Suppressor macrophage treated with lipopolysaccharide for 4 hours (primary cell): ENCODE measurements at places on chromosomes 6 and 20.

GRCh38 chr20:57991211-57991881 is 237.1 kb downstream of the ANKRD60 start:
- peak; percentile 29 for DNase-seq

DNA sequence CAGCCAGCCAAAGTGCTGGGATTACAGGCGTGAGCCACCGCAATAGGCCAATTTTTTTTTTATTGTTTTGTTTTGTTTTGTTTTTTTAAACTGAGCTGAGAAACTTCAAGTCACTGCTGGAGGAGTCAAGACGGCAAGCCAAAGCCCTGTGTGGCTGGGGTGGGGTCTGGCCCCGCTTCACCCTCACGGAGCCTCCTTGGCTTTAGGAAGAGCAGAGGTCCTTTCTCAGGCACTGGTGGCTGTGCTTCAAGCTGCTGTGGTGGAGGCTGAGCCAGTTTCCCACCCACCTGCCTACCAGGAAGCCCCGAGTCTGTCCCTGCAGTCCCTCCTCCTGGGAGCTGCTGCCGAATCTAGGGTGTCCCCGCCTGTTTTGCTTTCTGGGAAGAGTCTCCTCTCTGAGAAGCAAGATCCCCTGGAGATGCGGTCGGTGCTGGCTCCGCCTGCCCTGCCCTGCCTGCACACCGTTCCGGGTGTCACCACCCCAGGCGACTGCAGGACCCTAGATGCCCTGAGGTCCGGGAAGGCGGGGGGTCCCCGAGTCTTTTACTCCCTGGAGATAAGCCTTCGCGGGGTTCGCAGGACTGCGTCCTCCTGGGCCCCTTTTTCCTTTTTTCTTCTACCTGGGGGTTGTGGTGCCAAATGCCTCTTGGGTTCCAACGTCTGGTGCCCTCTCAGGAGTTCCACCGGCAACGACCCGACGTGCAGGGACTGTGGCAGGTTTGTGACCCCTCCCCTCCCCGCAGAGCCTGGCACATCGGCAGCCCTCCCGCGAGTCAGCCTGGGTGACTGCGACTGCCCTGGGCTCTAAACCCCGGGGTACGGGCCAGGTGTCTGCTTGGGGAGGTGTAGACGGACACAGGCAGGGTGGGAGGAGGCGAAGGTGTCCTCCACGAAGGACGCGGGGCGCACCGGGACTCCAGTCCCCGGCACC is 100.7 kb downstream of the TAF4 start:
- DNase-seq: no peak

DNA sequence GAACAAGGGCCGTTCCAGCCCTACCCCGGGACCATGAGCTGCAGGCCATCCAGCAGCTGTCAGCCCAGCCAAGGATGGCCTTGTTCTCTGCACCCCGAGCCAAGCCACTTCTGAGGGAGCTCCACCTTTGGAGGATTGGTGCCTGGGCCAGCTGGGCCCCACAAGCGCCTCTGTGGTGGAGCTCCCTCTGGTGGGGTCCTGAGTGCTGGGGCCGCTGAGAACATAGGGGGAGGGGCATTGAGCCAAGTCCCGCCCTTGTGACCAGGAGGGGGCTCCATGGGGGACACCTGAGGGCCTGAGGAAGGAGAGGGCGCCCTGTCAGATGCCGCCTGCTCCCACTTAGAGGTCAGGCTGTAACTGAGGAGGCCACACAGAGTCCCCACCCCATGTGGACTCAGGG is 43.2 kb downstream of the YTHDF1 start:
- DNase-seq: no peak

- no peak for DNase-seq
Observed at GRCh38 chr6:71621918-71622519, 264.3 kb upstream of the RIMS1 start.

DNA sequence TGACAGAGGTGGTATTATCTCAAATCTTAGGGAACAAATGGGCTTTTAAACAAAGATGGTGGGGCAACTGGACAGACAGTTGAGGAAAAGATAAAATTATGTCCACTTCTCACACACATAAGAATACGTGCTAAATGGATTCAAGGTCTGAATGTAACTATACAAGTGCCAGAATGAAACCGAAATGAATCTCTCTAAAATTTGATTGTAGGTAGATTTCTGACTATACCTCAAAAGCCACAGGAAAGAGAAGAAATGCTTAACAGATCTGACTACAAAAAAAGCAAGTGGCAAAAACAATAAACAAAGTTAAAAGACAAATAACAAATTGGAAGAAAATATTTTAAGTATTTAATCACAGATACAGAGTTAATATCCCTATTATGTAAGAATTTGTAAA is 182.7 kb upstream of the OLIG3 start:
- no peak for DNase-seq

GRCh38 chr6:1365686-1366085 is 23.7 kb upstream of the FOXF2 start:
- no peak for DNase-seq

DNA sequence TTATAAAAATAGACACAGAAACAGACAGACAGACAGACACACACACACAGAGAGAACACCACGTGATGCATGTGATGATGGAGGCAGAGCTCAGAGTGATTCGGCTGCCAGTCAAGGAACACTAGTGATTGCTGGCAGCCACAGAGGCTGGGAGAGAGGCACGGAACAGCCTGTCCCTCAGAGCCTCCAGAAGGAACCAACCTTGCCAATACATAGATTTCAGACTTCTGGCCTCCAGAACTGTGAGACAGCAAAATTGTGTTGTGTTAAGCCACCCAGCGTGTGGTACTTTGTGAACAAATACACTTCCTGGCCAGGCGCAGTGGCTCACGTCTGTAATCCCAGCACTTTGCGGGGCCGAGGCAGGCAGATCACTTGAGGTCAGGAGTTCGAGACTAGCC is 9.5 kb upstream of the PARD6B start:
- no peak for DNase-seq

DNA sequence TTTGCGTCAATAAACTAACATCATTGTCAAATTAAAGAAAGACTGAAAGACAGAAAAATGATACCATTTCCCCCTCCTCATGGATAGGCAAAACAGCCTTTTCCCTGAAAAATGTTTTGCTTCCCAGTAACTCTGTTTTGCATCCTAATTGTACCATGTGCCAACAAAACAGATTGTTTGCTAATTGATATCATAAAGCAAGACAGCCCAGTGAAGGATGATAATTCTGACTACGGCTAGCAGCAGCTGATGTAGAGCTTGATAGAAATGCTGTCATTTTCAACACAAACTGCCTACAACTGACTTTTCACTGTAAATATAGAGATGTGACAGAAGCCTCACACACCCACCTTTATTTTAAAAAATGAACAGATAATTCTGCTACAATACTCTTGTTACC is 1061.6 kb downstream of the HACE1 start:
- no peak for DNase-seq

- peak; percentile 34 for DNase-seq
Observed at GRCh38 chr6:125099211-125100073, 54.1 kb upstream of the TPD52L1 start.

DNA sequence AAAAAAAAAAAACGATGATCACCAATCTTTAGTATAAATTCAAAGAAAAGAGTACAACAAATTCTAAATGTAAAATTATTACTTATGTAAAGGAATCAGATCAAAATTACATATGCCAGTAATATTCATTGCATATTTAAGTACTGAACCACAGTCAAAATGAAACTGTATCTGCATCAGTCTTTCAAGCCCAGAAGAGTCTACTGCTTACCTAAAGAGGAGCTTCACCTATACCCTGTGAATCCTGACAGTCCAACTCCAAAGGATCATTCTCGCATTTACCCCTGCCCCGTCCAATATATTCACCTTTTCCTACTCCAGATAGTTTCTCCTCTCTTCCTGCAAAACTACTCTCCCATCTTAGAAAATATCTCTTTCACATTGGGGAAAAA is 9.2 kb downstream of the ATG5 start:
- DNase-seq: no peak

DNA sequence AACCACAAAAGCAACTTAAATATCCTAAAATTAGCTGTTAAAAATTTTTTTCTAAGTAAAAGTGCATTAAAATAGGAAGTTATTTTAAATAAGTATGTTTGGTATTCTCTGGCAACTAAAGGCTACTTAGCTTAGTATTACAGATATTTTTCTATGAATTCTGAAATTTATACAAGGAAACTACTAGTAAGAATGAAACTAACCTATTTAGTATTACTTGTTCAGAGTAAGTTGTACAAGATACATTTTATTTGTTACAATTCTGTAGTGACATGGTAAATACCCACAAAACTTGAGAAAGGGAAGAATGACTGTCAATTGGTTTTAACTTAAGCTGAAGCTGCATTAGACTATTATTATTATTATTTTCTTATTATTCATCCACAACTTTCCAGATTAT is 6.5 kb downstream of the PHIP start:
- DNase-seq: no peak

DNA sequence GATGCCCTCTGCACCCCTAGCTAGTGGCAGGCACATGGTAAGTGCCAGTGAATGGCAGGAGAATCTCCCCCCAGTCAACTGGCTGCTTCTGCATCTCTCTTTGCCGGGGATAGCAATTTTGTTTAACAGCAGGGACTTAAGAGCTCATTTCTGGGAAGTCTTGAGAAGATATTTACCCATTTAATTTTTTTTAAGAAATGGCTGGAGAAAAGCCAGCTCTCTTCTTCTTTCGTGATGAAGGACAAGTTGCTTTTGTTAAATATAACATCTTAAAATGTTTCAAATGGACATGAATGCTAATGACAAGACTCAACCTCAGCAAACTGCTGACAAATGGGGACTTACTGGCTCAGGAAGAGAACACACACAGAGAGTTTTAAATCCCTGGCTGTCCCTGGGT is 55.0 kb upstream of the IYD start:
- no peak for DNase-seq

GRCh38 chr6:2805031-2805430 is 36.6 kb downstream of the SERPINB1 start:
- no peak for DNase-seq

DNA sequence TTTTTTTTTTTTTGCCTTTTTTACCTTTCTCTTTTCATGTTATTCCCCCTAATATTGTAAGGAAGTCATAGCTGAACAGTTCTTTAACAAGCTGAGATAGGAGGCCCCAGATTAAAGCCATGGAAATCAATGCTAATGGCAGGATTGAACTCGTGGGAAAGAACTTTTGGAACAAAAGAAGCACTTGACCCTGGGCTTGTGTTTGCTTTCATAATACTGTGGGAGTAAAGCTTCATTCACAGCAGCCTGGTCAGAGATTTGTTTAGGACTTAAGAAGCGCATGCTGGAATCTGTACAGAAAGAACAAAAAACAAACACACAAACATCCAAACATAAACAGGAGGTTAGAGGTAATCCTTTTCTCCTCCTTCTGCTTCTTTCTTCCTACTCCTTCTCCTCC is 5.1 kb downstream of the HEY2 start:
- DNase-seq: no peak

- no peak for DNase-seq
Observed at GRCh38 chr20:24765316-24766142, 183.5 kb upstream of the CST7 start.

DNA sequence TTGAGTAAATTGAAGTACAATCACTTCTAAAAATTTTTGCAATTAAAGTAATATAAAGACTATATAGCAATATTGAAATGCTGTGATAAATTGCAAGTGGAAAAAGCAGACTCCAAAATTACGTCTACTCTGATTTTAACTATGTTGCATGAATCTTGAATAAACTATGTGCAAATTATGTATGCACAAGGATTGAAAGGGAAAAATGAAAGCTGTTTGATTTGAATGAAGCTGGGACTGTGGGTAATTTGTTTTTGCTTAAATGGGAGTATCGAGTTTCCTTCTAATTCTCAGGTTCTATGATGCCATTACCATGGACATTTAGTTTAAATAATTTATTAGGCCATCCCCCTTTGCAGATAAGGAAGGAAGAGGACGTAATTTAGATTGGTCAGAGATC is 198.7 kb upstream of the MYLIP start:
- DNase-seq: no peak

DNA sequence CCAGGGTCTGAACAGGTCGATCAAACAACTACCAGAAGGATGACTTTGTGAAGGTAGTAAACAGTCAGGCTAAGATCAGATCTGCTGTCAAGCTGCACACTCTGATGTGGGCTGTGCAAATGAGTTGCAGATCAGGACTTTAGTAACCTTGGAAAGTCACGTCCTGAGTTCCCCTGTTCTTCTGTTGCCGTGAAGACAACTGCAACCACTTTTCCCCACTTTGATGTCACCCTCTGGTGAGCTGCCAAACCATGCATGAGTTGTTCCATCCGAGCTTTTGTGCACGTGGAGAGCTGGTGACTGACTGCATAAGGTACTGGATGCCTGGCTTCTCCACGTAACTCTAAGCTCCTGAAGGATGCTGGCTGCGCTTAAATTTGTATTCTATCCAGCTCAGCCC is 111.0 kb downstream of the CD83 start:
- peak; percentile 28 for DNase-seq

GRCh38 chr6:20623761-20624160 is 89.5 kb downstream of the CDKAL1 start:
- DNase-seq: no peak

GRCh38 chr6:45493761-45494160 is 116.0 kb upstream of the SUPT3H start:
- DNase-seq: no peak

DNA sequence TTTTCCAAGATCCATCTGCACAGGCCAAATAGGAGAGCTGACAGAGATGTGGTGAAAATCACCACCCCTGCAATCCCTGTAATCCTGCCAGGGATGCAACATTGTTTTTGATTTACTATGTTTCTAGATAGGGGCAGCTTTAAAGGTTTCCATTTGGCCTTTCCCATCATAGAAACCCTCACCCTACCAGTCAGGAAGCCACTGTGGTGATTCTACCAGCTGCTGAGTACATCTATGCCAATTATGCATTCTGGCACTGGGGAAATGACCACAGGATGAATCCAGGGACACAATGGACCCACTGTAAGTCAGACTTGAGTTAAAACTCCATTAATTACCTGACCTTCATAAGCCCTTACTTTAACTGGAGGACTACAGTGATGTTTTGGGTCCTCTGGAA is 130.4 kb downstream of the TNFRSF21 start:
- DNase-seq: no peak

- no peak for DNase-seq
Observed at GRCh38 chr6:167565388-167565787, 240.5 kb downstream of the TTLL2 start.

- no peak for DNase-seq
Observed at GRCh38 chr6:154403788-154404187, 47.2 kb upstream of the IPCEF1 start.

DNA sequence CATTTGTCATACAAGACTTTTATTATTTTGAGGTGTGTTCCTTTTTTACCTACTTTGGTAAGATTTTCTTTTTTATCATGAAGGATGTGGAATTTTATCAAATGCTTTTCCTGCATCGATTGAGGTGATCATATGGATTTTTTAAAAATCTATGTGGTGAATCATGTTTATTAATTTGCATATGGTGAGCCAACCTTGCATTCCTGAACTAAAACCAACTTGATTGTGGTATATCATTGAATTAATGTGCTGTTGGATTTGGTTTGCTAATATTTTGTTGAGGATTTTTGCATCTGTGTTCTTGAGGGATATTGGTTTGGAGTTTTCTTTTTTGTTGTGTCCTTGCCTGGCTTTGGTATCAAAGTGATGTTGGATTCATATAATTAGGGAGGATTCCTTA is 848.1 kb upstream of the EYS start:
- no peak for DNase-seq

- DNase-seq: peak; percentile 5
Observed at GRCh38 chr6:117188627-117189201, 76.6 kb upstream of the VGLL2 start.

GRCh38 chr6:83098589-83098988 is 31.1 kb downstream of the DOP1A start:
- no peak for DNase-seq
